Activated naive CD8-positive, alpha-beta T cell treated with anti-CD3 and anti-CD28 coated beads, Interleukin-2, amount 50 U/mL, for 16 hours (primary cell): ENCODE measurements at places on chromosomes 2 and 18.

GRCh38 chr18:54148678-54149077 is 75.8 kb downstream of the MBD2 start:
- DNase-seq: no peak

GRCh38 chr2:59930430-59930829 is 623.0 kb downstream of the BCL11A start:
- no peak for DNase-seq

DNA sequence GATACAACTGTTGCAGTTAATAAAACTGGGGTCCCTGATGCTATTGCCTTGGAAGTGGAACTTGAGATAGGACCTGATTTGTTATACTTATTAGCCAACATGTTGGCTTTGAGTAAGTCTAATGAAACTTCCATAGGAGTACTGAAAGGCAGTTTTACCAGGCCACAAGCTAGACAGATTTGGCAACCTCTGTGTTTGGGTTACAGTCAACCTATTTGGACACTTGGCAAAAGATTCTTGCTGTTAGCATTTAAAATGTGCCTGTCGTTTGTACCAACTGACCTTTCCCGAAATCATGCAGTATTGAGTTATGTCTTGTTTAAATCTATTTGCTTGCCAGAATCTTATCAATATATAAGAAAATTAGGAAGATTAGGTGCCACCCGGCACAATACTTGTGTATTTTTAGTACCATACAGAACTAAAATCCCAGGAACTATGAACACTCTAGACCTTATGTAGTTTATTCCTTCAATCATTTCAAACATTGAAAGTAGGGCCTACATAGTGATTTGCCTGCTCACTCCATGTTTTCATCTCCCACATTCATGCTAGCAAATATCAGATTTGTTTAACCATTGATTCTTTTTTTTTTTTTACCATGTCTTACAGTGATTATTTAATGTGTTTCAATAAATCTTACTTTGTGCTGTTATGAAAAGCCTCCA is 35.5 kb upstream of the UPP2 start:
- DNase-seq: no peak

DNA sequence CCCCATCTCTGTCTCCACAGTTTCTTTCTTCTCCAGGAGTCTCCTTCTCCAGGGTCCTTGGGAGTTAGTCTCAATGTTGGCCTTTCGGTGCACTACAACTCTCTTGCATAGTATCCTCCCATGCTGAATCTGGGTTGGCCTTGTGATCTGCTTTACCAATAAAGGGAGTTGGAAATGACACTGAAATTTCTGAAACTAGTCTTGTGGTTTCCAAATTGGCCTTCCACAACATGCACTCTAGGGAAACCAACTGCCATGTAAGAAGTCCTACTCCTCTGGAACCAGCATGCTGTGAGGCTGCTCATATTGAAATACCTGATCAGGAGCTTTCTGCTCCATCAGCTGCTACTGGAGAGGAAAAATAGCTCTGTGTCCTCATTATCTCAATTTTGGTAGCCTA is 9.9 kb upstream of the ABHD3 start:
- DNase-seq: no peak

DNA sequence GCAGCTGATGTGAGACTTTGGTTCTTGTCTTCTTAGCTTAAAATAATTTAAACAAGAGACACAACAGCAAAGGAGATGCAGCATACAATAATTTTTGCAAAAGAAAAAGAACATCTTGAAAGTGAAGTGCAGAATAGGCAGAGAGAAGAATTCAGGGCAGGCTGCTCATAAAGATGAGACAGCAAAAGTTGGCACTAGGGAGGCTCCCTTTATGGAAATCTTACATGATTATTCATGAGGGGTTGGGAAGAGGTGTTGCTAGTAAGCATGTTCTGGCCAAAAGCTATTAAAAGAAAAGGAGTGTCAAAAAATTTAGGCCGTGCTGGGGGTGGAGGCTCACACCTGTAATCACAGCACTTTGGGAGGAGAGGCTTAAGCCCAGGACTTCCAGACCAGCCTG is 4.2 kb upstream of the ALPP start:
- DNase-seq: no peak

DNA sequence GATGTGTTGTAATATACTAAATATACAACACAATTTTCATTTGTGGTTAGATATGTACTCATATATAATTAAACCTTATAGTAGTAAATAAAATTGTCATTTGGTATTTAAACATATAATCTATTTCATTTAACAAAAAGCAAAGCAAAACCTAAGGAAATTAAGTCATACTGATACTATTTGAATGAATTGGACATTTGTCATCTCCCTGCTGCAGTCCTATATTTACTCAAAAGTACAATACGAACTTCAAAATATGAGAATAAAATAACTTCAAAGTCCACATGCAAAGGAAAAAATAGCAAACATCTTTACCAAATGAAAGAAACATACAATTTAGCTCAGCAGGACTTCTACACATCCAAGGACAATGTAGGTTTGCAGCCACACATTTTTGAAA is 11.8 kb upstream of the HAT1 start:
- DNase-seq: no peak

DNA sequence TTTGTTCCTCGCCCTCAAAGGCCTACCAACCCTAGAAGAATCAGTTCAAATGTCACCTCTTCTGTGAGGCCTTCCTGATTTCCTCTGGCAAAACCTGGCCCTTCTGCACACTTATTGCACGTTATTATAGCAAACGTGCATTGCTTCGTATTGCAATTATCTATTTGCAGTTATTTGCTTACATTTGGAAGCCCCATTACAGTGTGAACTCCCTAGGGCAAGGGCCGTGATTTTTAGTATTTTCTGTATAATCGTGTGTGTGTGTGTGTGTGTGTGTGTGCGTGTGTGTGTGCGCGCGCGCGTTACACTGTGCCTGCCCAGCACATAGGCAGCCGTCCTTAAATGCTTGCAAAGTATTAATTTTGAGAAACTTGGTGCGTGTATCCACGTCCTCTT is 460 bp upstream of the SEMA4F start:
- no peak for DNase-seq

DNA sequence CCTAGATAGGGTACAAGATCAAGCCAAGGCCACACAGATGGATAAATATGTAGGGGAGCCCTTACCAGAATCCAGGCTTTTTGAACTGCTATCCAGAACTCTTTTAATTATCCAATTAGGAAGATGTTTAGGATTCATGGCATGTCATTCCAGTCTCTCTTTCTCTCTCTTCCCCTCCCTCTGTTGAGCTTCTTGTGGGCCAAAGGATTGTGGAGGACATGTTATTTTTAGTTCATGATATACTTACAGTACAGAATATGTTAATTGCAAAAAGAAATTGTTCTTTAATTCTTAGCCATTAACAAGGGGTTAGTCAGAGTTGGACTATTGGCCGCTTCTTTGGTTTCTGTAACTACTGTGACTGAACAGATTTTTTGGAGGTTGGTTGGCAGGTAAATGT is 113.0 kb downstream of the SETBP1 start:
- no peak for DNase-seq

DNA sequence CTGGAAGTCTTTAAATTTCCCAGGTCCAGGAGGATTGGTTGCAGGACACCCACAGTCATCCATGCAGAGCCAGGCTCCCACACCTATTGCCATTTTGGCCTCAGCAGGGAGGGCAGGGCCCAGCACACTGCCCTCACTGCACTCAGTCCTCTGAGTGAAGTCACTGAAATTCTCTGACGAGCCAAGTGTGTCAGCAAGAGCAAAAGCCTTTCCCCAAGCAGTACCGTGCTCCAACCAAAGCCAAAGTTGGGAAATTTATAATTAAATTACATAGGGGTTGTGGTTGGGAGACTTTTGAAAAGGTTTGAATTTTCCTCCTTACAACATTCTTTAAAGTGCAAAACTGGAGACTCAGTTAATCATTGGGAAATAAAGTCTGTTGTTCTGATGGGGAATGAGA is 98.5 kb upstream of the CD226 start:
- no peak for DNase-seq

GRCh38 chr2:106159866-106160785 is 34.0 kb downstream of the UXS1 start:
- no peak for DNase-seq

- no peak for DNase-seq
Measured at GRCh38 chr2:98805412-98806171, 74.7 kb upstream of the MGAT4A start.

DNA sequence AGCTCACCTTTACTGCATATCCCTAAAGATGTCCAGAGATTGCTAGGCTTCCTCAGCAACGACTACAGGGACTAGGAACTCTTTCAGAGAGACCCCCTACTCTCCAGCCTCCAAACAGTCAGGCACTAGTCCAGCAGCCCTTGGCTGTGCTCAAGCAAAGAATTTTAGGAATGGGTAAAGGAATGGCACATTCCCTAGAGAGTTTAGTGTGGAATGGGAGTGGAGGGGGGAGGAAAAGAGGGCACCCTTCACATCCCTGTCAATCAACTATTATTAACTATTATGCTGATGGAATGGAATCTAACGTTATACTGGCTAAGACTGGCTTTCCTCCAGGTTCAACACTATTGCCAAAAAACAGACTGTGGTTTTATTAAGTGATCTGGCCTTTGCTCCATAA is 64.8 kb downstream of the IKZF2 start:
- DNase-seq: no peak

GRCh38 chr2:64626146-64626809 is 27.4 kb downstream of the SERTAD2 start:
- DNase-seq: no peak

DNA sequence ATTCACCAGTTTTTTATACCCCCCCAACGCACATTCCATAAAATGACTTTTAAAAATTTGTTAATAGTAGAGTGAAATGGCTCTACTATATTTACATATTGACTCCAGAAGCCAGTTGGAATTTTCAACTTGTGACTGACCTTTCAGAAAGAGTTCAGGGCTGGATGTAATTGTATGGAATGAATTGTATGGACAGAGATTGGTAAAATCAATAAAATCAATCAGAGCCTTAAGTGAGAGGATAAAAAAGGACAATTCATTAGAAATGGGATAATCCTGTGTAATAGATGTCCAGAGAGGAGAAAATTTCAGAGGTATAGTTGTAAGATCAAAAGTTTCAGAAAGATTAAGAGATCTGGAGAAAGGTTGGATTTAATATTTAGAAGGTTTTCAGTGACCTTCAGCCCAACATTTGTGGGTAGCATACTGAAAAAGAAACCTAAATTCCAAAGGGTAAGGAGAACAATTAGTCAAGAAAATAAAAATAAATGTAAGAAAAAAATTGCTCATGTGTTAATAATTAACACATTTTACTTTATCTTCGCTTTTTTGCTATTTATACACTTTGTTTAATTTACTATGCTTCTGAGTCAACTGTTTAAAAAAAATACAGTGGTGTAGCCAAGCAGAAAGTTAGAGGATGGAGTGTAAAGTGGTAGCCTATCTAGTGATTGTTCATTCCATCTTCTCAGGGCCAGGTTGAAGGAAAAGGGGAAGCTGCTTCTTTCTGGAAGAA is 385.4 kb upstream of the TMEFF2 start:
- DNase-seq: no peak

DNA sequence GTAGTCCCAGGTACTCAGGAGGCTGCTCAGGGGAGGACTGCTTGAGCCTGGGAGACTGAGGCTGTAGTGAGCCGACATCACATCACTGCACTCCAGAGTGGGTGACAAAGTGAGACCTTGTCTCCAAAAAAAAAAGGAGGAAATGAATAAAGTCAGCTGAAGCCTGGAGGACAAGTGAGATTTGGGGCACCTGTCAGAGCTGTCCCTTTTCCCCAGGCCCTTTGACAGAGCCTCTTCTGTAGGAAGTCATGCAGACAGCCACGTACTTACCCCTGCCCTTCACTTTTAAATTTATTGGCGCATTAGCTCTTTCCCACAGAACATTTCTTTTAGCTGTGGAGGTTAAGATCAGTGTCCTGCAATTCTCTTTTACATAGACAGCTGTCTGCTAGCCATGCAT is 151.0 kb upstream of the DNMT3A start:
- DNase-seq: no peak

DNA sequence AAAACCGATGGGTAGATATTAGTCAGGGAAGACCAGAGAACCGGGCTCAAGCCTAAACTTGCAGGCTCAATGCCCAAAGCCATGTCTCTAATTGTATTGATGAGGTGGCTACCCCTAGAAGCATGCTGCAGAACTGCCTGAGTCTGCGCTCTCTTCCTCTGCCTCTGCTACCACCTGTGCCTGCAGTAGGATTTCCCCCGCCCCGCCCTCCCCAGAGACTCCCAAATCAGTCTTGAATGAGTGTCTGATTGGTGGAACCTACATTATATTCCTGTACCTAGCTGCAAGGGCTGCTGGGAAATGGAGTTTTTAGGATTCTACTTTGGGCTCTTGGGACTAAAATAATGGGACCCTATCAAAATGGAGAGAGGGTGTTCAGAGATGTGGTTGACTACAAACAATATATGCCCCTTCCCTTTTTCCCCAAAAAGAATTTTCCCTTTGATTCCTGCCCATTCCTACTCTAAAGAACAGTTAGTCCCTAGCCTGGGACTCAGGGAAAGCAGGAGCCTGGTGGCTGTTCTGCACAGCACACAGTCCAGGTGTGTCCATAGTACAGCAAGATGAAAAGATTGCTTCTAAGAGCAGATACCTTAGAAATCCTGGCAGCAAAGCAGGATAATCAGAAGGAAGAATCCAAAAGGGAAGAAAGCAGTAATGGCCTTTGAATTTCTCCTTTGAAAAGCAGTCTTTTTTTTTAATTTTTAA is 12.5 kb downstream of the GRP start:
- DNase-seq: no peak

DNA sequence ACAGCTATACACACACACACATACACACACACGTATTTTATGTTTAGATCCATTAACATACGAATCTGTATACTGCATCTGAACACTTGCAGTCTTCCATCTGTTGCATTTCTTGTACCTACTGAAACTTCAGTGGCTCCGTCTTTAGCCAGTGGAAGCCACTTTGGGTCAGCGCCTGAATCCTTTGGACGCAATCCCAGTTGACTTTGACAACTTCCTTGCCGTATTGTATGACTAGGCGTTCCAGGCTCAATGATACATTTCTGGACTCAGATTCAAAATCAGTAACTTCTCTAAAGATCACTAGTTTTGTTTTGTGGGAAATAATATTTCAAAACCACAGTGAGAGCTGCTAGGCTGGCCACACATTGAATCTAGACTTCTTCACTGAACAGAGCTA is 101.5 kb upstream of the GPC1 start:
- no peak for DNase-seq

- DNase-seq: no peak
Measured at GRCh38 chr2:14306268-14306861, 326.2 kb upstream of the LRATD1 start.

- DNase-seq: no peak
Measured at GRCh38 chr2:40579247-40579646, 127.4 kb upstream of the SLC8A1 start.

GRCh38 chr18:404061-404636 is 96.4 kb downstream of the COLEC12 start:
- no peak for DNase-seq

- DNase-seq: no peak
Measured at GRCh38 chr2:207525296-207525695, 4.5 kb upstream of the CREB1 start.

- no peak for DNase-seq
Measured at GRCh38 chr2:128625421-128625820, 306.8 kb upstream of the HS6ST1 start.
